ENCODE measurements at places on chromosomes 3 and 15.

DNA sequence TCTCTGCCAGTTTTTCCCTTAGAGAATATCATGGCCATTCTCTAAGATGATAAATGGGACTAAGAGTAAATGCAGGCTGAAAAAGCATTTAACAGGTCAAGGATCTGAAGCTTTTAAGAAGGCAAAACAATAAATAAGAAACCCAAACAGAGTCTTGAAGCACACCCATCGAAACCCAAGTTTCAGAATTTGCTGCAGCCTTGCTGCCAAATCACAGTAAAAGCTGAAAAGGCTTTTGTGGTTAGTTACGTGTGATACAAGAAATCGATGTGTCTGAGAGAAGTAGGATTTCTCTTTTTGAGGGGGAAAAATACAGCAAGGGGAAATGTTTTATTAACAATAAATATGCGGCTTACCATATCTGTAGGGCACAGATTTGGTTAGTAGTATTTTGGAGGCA lies 92.0 kb downstream of the IGF1R start:
- no peak for DNase-seq

GRCh38 chr3:54970895-54971294 lies 43.0 kb upstream of the LRTM1 start:
- DNase-seq = no peak

DNA sequence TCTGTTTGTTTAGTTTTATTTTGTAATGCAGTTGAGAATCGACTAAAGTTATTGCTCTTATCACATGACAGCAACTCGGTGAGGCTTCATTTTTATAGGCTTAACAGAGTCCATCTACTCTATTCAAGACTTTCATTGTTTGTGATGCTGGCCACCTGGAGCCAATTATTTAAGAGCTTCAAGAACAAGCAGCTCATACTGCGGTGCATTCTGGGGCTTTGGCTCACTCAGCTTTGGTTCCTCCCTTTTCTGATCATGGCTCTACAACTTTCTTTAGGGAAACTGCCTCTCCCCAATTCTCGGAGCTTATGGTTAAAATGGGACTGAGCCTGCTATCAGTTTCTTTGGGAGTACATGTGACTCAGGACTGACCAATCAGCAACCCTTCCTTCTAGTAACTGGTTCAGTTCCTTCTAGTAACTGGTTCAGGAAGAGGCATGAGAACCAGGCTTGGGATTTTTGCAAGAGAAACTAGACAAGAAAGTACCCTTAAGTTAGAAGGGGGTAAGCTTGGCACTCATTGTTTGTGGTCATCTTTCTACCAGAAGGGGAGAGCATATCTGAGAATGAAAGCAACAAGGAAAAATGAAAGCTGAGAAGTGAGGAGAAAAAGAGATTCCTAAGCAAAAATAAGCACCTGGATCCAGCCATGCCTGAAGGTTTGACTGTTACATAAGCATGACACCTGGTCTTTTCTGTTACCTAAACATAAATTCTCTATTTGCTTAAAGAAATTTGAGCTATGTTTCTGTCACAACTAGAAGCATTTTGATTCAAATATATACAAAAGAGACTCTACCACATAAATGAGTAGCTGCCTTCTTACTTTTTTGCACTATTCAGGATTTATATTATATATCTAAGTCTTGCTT lies 24.1 kb upstream of the ARHGEF3 start:
- no peak for DNase-seq

DNA sequence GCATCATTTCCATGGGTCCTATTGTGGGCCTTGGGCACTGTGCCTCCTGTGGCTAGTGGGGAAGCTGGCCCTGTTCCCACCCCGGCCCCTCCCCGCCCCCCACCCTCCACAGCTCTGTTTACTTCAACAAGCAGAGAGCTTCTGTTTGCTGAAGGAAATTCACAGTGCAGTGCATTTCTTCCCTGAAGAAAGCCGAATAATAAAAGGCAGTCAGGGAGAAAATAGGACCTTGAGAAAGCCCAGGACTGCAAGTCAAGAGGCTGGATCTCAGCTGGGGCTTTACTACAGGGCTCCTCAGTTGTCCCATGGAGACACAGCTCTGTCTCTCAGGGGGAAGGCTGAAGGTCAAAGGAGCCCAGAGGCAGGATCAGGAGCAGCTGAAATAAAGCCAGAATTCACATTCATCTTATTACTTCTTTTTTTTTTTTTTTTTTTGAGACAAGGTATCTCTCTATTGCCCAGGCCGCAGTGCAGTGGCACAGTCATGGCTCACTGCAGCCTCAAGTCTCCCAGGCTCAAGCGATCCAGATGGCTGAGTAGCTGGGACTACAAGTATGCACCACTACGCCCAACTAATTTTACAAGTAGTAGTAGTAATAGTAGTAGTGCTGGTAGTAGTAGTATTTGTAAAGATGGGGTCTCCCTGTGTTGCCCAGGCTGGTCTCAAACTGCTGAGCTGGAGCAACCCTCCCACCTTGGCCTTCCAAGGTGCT lies 33.0 kb upstream of the LACTB start:
- no peak for DNase-seq

DNA sequence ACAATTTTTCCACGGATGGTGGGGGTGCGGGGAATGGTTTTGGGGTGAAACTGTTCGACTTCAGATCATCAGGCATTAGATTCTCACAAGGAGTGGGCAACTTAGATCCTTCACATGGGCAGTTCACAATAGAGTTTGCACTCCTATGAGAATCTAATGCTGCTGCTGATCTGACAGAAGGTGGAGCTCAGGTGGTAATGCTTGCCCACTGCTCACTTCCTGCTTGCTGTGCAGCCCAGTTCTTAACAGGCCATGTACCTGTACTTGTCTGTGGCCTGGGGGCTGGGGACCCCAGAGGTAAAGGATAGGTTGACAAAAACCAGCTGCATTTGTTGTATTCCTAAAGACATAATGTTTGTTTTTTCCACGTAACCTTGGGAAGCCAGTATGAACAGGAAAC lies 16.0 kb downstream of the DZIP3 start:
- DNase-seq = no peak

GRCh38 chr3:184126006-184126405 lies 9.2 kb upstream of the EIF2B5 start:
- DNase-seq = no peak

- no peak for DNase-seq
Measured at GRCh38 chr15:48582452-48583247, 62.9 kb downstream of the FBN1 start.

DNA sequence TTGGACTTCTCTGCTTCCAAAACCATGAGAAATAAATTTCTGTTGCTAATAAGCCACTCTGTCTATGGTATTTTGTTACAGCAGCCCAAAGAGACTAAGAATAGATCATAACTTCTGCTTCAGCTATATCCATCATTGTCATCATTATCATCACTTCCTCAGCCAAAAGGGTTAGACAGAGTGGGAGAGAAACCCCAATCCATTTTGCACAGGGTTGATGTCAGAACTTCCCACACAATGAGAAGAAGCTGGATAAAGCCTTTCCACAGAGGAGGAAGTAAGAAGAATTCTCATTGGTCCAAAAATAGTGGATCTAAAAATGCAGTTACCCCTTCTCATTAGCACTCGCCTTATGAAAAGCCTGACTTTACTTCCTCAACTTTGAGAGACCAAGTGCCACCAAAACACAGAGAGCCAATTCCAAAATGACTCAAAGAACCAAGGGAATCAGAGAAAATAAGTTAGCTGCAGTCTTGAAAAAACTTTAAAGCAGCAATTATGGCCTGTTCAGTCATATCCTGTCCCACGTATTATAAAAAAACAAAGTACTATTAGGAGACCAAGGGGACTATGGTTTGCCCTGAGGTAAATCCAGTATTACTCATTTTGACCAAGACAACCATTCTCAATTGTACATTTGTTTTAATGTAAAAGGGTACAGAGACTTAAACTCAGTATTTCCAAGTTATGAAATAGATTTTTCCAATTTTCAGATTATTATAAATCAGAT lies 80.2 kb downstream of the WNT5A start:
- no peak for DNase-seq

DNA sequence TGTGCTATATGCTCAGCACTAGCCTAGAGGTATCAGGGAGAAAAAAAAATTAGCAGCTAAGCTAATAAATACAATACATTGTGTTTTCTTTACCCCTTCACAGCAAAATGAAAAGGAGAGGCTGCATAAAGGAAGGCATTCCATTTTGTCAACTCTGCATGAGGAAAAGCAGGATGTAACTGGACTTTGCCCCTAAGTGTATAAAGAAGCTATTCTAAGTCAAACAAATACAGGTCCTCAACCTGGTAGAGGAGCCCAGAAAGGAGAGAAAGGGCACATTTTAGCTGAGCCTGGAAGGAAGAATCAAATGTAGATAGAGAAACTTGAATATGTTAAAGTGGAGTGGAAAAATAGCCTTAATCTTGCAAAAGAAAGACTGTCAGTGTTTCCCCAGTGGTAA lies 89.0 kb upstream of the SPRED1 start:
- DNase-seq = no peak

GRCh38 chr3:167032267-167032876 lies 347.7 kb downstream of the ZBBX start:
- peak; percentile 24 for DNase-seq

GRCh38 chr3:87145553-87145952 lies 81.6 kb upstream of the CHMP2B start:
- no peak for DNase-seq

- no peak for DNase-seq
Measured at GRCh38 chr15:36843822-36844221, 256.5 kb downstream of the MEIS2 start.

GRCh38 chr15:36880913-36881460 lies 219.4 kb downstream of the MEIS2 start:
- DNase-seq = no peak

GRCh38 chr3:123365450-123366143 lies 83.3 kb downstream of the ADCY5 start:
- DNase-seq = peak; percentile 16

DNA sequence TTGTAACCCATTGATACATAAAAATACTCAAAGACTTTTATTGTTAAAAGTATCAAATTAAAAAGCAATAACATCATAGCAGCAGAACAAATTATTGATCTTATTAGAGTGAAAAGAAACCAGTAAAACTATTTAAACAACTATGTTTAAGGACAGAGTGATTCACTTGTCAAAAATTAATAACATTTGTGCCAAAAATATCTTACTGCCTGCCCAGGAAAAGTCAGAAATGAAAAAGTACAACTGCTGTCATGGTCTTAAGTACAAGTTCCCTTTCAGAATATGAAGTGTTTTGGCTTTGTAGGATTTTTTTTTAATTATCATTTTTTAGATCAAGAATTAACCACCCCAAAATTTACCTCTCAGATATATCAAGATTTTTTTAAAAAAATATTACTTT lies 3.4 kb downstream of the IFT57 start:
- DNase-seq = no peak

DNA sequence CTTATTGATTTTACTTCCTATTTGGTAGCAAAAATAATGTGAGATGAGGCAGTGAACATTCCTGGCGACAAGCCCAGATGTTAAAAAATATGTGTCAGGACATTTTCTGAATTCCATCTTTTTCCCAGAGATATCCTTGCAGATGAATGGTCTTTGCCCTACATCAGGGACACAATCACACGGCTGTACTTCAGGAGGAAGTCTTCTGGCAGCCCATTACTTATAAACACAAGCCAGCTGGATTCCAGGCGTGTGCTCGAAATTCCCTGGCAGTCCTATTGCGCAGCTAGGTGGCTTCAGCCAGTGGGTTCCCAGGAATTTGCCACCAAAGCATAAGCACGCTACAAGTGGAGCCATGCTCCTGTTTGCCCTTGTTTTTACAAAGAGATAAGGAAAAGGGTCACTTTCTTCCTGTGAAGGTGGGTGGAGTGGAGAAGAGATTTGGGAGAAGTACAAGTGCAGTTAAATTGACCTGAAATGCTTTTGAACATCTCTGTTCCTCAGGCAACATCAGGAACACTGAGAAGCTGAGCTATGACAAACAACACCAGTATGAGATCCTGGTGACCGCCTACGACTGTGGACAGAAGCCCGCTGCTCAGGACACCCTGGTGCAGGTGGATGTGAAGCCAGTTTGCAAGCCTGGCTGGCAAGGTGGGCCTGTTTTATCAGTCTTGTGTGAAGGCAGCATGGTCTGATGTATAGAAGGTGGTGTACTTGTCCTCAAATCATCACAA lies 257.1 kb upstream of the TRIM42 start:
- DNase-seq = no peak

GRCh38 chr15:70528816-70529215 lies 234.5 kb downstream of the UACA start:
- no peak for DNase-seq

DNA sequence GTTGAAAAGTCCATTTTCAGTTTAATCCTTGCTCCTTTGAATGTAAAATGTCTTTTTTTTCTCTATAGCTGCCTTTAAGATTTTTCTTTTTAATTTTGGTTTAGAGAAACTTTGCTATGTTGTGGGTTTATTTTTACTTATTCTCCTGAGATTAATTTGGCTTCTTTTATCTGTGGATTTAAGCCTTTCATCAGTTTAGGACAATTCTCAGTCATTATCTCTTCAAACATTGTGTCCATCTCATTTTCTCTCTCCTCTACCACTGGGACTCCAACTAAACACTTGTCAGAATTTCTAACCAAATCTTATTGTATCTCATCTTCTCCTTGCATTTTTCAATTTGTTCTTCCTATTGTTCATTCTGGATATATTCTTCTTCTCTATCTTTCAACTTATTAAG lies 12.4 kb upstream of the ITGA11 start:
- no peak for DNase-seq

- no peak for DNase-seq
Measured at GRCh38 chr3:19540464-19540863, 392.2 kb downstream of the KCNH8 start.

DNA sequence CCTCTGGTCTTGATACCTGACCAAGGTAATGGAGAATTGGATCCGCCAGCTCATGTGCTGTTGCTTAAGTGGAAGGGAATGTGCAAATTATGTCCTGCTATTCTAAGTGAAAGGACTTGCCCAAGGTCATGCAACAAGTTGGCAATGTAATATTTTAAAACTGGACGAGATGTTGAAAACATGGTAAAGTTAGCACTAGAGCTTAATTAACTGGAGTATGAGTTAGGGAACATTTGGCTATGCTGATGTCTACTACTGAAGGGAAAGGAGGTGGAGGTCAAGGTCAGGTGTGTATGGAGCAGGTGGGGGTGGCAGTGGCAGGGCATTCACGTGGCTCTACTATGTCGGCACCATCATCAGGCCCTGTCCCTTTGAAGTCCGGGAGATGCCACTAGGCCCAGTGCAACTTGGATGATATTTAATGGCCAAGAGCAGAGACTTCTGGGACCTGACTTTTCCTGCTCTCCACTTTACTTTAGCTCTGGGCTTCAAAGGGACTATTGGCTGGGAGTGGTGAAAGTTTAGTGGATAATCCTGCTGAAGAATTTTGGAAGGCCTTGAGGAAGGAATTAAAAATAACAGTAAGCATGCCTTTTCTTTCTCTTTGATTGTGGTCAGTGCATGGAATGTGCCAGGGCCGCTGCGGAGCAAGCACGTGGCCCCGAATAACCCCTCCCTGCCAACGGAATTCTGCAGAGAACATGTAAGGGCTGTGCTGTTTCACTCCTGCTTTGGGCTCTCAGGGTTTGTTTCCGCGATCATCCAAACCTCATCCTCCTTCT lies 14.9 kb downstream of the SMAD3 start:
- no peak for DNase-seq

All from NCI-H2029 treated with DMSO at 0.1 percent for 48 hours (cell line).